Caco-2 (cell line): ENCODE measurements at places on chromosomes 12 and 14.

DNA sequence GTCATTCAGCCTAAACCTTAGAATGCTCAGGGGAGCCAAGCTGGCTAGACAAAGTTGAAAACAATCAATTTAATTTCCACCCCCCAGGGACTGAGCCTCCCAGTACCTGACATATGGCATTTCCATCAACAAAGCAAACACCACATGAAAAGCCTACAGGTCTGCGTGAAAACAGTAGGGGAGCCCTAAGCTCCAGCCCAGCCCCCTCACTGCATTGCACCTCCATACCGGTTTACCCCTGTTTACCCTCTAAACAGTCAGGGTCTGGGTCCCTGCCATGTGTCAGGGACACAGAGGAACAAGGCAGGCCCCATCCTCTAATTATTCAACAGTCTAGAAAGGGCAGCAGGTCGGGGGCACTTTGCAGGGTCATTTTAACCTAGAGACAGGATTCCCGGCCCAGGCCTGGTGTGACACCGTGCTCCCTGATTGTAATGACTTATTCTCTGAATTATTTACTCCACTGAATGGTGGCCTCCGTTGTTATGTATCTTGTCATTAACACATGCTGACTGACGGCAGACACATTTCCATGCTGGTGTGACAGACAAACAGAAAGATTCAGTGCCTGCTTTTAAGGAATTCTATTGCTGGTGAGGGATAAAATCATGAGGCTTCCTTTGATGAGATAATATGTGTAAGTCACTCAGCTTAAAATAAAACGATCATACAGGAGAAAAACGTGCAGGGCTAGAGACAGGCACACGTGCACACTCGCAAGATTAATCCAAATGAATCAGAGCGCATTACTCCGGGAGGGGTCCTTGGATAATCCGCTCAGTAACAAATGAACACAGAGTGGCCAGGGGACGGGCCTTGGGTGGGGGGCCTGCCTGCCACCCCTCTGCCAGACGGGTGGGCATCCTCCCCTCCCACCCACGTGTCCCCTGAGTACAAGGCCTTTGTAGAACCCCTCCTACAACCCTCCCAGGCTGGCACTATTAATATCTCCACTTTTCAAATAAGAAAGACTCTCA lies 23.2 kb downstream of the CCDC88C start:
- no peak for DNase-seq
- H3K4me1 ChIP-seq: no peaks in the 10 kb centered on the region
- H3K36me3 ChIP-seq: no peaks in the 10 kb centered on the region
- no peak overlapping the region for H3K4me3 ChIP-seq

GRCh38 chr14:37673439-37673838 lies 78.0 kb downstream of the TTC6 start:
- no peaks in the 10 kb centered on the region for H3K27me3 ChIP-seq
- H3K4me1 ChIP-seq: 0 out of 2 replicates have a peak, but pooled peaks cover 4% of the 10 kb centered on the region
- DNase-seq: no peak
- no peak overlapping the region for H3K27ac ChIP-seq

DNA sequence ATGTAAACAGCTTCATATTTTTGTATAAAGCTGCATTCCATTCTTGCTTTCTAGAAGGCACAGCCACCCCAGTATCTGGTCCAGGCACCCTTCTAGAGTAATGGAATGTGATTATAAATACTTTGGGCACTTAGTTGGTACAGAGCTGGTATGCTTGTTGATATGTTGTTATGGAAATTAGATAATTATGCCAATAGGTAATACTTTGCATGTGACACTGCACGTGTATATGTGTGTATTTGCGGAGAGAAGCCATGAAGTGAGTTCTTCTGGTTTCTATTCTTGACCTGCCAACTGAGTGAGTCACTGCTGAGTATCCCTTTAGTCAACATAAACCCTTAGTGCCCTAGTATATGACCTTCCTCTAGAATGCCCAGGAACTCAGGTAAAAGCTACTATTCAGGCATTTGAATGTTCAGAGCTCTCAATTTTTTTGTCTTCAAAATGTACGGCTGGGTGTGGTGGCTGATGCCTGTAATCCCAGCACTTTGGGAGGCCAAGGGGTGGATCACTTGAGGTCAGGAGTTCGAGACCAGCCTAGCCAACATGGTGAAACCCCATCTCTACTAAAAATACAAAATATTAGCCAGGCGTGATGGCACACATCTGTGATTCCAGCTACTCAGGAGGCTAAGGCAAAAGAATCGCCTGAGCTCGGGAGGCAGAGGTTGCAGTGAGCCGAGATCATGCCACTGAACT lies 6.2 kb upstream of the TCP11L2 start:
- no peak overlapping the region for H3K27ac ChIP-seq
- no peak for DNase-seq
- no peaks in the 10 kb centered on the region for H3K27me3 ChIP-seq
- H3K4me3 ChIP-seq: no peak overlapping the region
- H3K36me3 ChIP-seq: no peaks in the 10 kb centered on the region

DNA sequence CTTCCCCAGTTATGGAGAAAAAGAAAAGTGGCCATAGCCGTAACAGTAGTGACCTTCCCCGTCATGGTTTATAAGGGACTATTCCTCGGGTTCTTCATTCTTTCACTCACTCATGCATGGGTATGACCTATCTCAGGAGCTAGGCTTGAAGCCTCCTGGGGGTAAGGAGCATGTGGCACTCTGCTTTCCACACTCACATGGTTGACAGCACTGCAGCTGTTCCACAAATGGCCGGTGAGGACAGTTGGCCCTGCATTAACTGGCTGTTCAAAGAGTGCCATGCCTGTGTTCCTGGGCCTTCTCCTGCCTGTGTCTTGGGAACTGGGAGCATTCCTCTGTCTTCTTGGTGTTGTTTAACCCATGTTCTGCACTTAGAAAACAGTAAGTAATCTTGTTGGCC lies 66.2 kb upstream of the PNMA1 start:
- no peaks in the 10 kb centered on the region; the same call in 1 of the 2 replicates for H3K36me3 ChIP-seq
- H3K4me1 ChIP-seq: peaks cover 30% of the 10 kb centered on the region
- H3K27ac ChIP-seq: no peak overlapping the region
- no peaks in the 10 kb centered on the region for H3K27me3 ChIP-seq
- no peak for DNase-seq
- H3K4me3 ChIP-seq: no peak overlapping the region

DNA sequence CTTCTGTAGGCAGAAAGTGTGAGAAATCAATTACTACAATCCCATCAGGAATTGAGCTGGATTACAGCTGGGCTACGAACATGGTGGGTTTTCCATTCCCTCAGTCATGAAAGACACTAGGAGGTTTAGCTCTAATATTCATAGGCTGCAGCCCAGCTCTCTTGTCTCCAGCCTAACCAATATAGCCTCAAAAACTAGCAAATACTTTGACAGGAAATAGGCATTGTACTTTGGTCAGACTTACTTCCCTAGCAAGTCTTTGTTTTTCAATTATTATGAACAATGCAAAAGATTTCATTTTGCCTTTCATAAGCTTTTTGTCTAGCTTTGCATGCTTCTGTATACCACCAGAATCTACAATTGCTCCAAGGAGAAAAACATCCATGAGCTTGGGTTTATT lies 296.2 kb downstream of the GPHN start:
- no peak overlapping the region for H3K27ac ChIP-seq
- no peaks in the 10 kb centered on the region for H3K4me1 ChIP-seq
- no peaks in the 10 kb centered on the region for H3K36me3 ChIP-seq
- H3K27me3 ChIP-seq: no peaks in the 10 kb centered on the region

GRCh38 chr14:55094292-55095157 lies 34.5 kb upstream of the LGALS3 start:
- peaks cover 15% of the 10 kb centered on the region for H3K4me1 ChIP-seq
- no peak for DNase-seq
- H3K27me3 ChIP-seq: no peaks in the 10 kb centered on the region
- no peak overlapping the region for H3K4me3 ChIP-seq
- H3K27ac ChIP-seq: no peak overlapping the region

DNA sequence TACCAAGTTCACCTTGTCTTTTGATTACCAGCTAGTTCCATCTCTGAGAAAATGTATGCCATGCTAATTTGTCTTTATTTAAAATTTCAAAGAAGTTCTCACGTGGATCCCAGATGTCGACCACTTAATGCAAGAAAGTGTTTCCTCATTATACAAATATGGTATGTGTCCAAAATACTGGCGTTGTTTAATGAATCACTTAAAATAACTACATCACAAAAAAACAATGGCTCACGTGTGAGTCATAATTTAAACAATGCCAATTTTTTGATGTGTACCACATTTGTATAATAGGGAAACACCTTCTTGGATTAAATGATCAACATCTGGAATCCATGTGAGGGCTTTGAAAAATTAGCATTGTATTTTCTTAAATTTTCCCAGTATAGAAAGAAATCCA lies 40.8 kb downstream of the DBX2 start:
- H3K27ac ChIP-seq: no peak overlapping the region
- no peaks in the 10 kb centered on the region for H3K4me1 ChIP-seq
- H3K27me3 ChIP-seq: no peaks in the 10 kb centered on the region
- DNase-seq: no peak
- H3K36me3 ChIP-seq: no peaks in the 10 kb centered on the region
- H3K4me3 ChIP-seq: no peak overlapping the region

DNA sequence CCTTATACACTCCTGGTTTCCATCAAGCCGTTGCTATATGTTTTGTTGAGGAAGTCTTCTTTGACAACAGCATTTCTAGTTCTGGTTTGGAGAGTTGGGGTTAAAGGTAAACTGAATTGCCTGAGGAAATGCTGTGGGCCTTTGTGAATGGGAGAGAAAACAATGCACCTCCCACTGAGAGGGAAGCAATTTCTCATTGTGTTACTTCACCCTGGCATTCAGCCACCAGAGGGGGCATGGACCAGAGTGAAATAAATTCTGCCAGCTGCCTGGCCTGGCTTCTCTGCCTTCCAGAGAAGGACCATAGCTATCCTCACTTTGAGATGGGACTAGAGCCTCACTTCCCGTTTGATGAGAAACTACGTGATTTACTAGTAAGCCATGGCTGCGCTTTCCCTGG lies 475.3 kb downstream of the EGLN3 start:
- no peaks in the 10 kb centered on the region for H3K36me3 ChIP-seq
- no peaks in the 10 kb centered on the region; the same call in 1 of the 2 replicates for H3K27me3 ChIP-seq
- no peaks in the 10 kb centered on the region for H3K4me1 ChIP-seq
- H3K4me3 ChIP-seq: no peak overlapping the region

DNA sequence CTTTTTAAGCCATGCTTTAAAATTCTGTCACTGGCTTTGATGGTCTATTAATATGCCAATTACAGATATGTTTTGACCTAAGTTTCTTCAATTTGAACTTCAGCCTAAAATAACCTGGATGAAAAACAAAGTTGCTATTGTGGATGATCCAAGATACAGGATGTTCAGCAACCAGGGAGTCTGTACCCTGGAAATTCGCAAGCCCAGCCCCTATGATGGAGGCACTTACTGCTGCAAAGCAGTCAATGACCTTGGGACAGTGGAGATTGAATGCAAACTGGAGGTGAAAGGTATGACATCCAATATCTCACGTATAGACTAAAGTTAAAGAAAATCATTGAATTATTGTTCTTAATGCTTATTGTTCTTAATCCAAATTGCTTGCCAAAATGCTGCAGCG lies 17.2 kb upstream of the CHPT1 start:
- H3K4me3 ChIP-seq: no peak overlapping the region
- H3K27ac ChIP-seq: no peak overlapping the region
- no peaks in the 10 kb centered on the region for H3K27me3 ChIP-seq
- H3K36me3 ChIP-seq: no peaks in the 10 kb centered on the region

- no peak for DNase-seq
- H3K27me3 ChIP-seq: no peaks in the 10 kb centered on the region
- H3K4me3 ChIP-seq: no peak overlapping the region
- no peaks in the 10 kb centered on the region for H3K4me1 ChIP-seq
- H3K27ac ChIP-seq: no peak overlapping the region
These were observed 120.5 kb downstream of the PHETA1 start for GRCh38 chr12:111248236-111249017.

DNA sequence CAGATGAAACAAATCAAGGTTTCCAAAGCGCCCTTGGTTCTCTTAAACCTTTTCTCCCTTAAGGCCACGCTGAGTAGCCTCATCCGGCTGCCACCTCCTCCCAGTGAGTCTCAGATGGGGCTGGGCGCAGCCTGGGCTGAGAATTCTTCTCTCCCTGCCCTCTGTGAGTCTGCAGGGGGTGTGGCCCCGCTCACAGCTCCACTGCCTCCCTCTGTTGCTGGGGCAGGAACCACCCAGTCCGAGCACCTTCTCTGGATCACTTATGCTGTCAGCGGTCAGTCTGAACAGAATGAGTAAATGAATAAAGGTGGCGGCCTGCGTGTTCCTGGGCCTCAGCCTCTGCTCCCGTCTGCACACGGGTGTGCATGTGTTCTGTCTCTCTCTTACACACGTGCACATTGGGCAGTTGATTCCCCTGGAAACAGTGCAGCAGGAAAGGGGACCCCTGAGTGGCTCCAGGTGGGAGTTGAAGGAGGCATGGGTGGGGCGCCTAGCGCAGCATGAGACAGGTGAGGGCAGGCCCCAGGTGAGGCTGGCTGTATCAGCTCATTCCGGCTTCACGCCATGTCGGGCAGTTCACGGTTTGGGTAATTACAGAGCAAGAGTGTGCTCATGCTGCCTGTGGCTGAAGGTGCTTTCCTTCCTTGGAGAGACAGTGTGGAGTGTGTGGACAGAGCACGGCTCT lies 4.3 kb downstream of the PAPLN start:
- no peaks in the 10 kb centered on the region for H3K27me3 ChIP-seq
- DNase-seq: no peak
- peaks cover 11% of the 10 kb centered on the region; the same call in 1 of the 2 replicates for H3K4me1 ChIP-seq
- H3K27ac ChIP-seq: no peak overlapping the region
- no peak overlapping the region for H3K4me3 ChIP-seq
- H3K36me3 ChIP-seq: no peaks in the 10 kb centered on the region

- H3K36me3 ChIP-seq: no peaks in the 10 kb centered on the region
- no peaks in the 10 kb centered on the region for H3K27me3 ChIP-seq
- H3K4me3 ChIP-seq: no peak overlapping the region
- no peak for DNase-seq
- peak overlapping the region; percentile 42 for H3K27ac ChIP-seq
These were observed 345.7 kb downstream of the BMP4 start for GRCh38 chr14:53610947-53611346.

GRCh38 chr14:73712071-73712506 lies 2.1 kb downstream of the PNMA1 start:
- H3K27me3 ChIP-seq: no peaks in the 10 kb centered on the region
- DNase-seq: no peak
- H3K4me3 ChIP-seq: peak overlapping the region; percentile 94
- H3K4me1 ChIP-seq: peaks cover 10% of the 10 kb centered on the region; the same call in 1 of the 2 replicates

GRCh38 chr12:116302166-116303058 lies 24.9 kb upstream of the MED13L start:
- H3K4me1 ChIP-seq: peaks cover 17% of the 10 kb centered on the region; the same call in 1 of the 2 replicates
- H3K27me3 ChIP-seq: no peaks in the 10 kb centered on the region
- DNase-seq: no peak
- H3K27ac ChIP-seq: peak overlapping the region; percentile 8
